ENCODE measurements at places on chromosomes 3 and 15.

DNA sequence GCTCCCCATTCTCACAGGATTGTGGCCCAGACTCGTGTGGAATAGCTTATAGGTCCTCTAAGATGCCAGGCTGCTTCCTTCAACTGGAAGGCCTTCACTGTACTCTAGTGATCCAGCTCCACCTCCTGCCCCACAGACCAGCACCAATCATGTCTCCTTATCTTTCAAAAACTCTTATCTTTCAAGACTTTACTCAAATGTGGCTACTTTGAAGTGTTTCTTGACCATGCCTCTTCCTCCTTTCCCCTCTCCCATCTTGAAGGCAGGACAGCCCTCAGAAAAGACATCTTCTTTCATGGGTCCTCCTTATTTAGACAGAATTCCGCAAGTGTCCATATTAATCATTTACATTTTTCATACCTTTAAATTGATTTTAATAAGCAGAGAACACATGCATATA, 142.3 kb downstream of the CHST2 start:
- DNase-seq = no peak

DNA sequence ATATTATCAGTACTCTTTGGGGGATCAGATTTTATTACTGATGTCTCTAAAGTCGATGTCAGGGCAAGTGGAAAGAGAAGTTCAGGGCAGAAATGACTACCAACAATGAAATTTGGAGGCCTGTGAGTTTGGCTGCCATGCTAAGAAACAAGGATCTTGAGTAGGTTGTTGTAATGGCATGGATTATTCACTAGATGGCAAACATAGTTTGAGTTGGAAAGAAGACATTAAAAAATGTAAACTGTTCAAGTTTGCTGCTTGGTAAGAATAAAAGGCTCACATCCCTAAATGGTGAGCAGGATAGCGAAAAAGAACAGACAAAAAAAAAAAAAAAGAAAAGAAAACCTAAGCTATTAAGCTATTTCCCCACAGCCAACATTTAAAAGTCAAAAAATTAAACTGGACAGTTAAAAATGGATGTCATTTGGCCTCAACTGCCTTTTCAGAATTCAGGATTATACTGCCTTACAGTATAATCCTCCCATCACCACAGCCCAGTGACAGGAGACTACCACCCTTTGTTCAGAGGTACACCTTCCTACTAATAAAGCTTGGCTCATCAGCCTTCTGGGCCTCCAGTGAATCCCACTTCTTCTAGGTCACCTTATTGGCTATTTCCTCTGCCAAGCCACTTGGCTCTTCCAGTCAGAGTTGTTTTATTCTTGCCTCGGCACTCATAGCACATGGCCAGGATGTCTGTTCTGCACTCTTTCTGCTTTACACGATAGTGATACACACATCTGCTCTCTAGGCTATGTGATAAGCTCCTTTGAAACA, 163.7 kb downstream of the PLD1 start:
- peak; percentile 52 for DNase-seq

DNA sequence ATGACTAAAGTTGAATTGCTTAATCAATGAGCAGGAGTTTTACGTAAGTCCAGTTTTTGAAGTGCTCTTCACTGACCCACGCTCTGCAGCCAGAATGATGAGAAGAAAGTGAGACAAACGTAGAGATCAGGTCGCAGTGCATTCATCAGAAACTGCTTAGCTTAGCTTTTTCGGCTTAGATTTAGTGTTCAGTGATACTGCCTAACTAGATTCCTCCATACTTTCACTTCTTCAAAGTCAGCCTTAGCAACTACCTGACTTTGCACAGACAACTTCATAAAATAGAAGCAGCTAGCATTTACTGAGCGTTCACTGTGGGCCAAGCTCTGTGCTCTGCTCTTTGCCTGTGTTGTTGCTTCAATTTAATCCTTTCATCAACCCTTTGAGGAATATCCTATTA, 116.1 kb downstream of the KCNH8 start:
- DNase-seq = no peak

DNA sequence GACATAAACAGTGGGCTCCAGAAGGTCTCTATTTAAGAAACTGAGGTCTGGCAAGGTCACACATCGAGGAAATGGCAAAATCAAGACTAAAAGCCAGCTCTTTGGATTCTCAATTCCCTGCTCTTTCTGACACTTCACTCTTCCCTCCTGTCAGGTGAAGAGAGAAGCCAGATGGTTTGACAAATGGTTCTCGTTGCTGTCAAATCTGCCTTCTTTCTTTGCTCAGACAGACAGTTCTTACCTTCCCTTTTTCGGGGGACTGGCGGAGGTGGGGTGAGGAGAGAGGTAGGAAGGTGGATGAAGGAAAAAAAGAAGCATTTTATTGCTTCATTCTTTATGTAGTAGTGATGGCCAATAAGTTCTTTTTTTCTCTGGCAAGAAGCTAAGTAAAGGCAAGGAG, 133.4 kb downstream of the LPP start:
- DNase-seq = no peak

- DNase-seq = no peak
Observed at GRCh38 chr3:68360492-68360891, 571.9 kb downstream of the TAFA4 start.

DNA sequence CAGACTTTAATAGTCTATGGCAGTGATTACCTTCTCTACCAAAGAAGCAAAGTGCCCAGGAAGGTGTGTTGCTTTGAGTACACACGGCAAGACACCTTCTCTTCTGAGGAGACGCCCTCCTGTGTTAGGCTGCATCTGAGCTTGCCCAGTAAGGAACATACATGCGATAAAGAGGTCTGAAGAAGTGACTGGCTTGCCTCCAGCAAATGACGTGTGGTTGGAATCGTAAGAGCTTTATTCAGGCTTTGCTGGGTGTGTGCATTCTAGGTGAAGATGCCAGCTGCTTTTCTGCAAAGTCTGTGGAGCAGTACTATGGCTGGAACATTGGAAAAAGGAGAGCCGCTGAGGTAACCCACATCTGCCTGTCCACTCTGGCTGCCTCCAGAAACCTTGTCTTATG, 22.4 kb downstream of the MAP6D1 start:
- DNase-seq = no peak

GRCh38 chr3:50260942-50261441, 8.0 kb upstream of the SEMA3B start:
- no peak for DNase-seq

- DNase-seq = no peak
Observed at GRCh38 chr3:51332156-51332555, 52.9 kb upstream of the MANF start.

DNA sequence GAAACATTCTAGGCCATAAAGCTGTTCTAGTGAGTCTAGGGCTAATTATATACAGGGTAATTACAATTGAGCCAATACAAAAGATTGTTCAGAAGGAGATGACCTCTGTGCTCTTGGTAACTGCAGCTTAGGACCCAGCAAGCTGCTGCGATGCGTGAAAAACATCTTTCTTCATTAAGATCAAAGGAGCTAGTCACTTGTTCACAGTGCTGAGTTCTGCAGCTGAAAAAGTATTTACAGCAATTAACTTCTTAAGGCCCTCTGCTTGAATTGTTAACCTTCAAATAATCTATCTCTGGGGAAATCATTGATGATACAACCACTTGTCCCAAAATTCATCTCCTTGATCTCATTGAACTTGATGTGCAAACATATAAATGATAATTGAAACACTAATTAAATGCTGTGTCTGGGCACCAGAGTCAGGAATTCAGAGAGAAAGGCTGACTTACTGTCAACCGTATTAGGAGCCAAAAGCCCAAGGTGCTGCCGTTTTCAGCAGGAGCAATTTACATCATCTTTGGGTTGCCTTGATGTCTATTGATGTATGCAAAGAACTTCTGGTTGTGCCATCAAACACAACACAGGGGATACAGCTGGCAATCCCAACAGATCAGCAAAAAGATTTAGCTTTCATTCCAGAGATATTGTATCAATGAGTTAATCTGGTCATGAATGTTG, 213.0 kb downstream of the NECTIN3 start:
- DNase-seq = no peak

GRCh38 chr3:66985336-66985920, 12.7 kb upstream of the KBTBD8 start:
- DNase-seq = no peak

GRCh38 chr15:54206586-54207321, 228.5 kb downstream of the UNC13C start:
- DNase-seq = no peak

DNA sequence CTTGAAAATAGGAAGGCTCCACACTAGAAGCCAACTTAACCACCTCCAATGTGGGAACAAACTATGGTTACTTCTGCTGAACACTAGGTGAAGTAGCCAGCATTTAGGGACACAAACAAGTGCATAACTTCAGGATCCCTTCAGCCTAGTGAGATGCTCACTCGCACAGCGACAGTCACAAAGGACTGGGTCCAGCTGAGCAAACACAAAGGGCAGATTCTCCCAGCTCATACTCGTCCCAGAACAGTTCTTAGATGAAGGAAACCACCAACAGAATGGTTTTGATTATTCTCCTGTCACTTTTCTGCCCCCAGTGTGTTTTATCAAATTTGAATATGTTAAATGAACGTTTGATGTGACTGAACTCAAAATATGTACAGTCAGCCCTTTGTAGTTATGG, 201.6 kb downstream of the KCNAB1 start:
- DNase-seq = no peak

- DNase-seq = no peak
Observed at GRCh38 chr15:99102332-99103235, 2.3 kb upstream of the SYNM start.

DNA sequence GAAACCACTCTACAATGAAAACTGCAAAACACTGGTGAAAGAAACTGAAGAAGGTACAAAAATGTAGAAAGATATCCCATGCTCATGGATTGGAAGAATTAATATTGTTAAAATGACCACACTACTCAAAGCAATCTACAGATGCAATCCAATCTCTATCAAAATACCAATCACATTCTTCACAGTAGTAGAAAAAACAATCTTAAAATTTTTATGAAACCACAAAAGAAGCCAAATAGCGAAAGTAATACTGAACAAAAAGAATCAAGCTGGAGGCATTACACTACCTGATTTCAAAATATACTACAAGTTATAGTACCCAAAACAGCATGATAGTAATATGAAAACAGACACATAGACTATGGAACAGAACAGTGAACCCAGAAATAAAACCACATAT, 36.9 kb downstream of the TXNRD3 start:
- DNase-seq = no peak

GRCh38 chr3:137761563-137762503, 2.3 kb upstream of the SOX14 start:
- no peak for DNase-seq

DNA sequence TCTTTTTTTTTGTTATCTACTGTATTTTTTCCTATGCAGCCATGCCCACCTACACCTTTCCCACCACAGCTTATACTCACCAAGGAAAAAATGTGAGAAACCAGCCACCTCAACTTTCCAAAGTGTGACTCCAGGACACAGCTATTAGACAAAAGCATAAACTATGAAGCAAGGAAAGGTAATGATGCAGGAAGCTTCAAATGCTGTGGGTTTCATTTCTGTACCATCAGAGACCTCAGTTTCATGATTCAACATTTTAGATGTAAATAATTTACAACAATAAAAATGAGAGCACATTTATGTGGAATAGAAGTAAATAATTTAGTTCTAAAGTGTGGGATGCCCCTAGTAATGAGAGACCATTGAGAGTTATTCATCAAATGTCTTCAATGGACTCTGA, 115.1 kb downstream of the CDIN1 start:
- no peak for DNase-seq

DNA sequence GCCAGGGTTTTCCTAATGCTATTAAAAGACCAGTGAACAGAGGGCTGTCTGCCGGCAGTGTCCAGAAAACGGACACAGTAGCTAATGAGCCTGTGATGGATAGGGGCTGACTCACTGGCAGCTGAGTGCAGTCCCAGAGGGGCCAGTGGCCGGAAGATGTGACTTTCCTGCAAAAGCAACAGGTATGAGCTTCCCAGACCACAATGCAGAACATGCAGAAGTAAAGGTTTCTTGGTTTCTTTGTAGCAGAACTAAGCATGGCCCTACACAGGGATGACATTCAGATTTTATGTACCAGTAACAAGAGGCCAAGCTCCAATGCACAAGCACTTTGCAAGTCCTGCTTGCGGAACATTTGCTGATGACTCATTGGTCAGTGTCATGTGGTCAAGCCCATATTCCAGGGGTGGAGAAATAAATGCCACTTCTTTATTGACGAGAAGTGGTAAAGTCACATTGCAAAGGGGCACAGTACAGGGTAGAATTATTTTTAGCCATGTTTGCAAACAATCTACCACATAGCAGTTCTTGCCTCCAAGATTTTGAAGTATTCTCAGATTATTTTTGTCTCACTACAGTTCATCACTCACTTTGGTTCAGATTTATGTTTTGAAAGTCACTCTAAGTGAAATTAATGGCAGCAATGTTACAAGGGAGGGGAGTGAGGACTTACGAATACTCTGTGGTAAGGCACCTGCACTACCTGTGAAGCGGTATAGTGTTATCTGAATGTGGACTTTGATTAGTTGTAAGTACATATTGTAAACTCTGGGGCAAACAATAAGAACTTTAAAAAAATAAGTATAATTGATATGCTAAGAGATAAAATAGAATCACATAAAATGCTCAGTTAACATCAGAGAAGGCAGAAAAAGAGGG, 263.3 kb downstream of the ABHD5 start:
- no peak for DNase-seq

GRCh38 chr3:150434234-150434633, 26.1 kb downstream of the TSC22D2 start:
- no peak for DNase-seq

DNA sequence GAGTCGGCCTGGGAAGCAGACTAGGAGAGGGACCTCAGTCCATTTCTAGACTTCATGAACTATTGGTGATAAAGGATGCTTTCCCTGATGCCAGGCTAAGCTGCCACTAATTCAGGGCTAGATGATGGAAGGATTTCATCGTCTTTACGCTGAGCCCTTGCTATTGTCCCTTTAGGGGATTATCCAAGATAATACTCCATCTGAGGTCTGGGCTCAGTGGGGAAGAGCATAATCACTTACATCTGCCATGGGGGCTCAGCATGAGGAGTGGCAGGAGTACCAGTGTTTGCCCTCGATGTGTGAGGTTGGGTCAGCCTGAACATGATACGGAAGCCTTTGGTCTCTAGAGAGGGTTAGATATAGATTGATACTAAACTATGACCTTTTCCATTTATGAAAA, 47.3 kb downstream of the PTPRG start:
- DNase-seq = no peak

Data from GM10248 (cell line).